ENCODE measurements at places on chromosomes 4 and X.

DNA sequence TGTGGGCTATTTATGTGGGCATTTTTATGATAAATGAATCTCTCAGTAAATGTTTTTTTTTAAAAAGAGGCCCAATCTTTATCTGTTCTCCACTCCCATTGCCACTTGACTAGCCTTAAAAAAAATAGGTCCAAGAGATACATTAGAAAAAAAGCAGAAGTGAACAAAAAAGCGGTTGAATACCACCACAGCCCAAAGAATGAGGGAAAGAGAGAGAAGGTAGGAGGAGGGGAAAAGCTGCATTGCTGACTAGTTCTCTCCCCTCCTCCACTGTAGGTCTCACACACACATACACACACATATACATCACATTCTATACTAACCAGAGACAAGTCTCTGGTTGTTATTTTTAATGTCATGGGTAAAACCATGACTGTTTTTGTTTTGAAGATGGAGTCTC is 95.8 kb upstream of the IL13RA1 start:
- no peak for DNase-seq

GRCh38 chr4:41399231-41399630 is 138.7 kb upstream of the LIMCH1 start:
- DNase-seq, result no peak

DNA sequence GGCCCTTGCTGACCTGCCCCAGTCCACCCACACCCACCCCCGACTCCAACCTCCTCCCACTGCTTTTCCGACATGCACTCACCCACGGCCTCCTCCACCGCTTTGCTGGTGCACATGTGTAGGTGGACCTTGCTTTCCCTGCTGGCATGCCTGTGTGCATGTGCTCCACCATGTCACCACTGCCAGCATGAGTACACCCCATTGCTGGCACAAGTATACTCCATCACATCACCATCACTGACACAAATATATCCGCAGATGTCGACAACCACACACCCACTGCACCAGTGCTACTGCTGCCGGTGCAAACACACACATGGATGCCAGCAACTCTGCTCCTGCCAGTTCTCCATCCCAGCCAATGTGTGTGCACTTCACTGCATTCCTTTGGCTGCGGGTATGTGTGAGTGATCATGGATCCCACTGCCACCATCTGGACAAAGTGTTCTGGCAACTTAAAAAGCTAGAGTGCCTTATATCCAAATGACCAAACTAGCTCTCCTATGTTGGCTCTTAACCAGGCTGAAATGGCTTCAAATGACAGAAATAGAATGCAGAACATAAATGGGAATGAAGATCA is 1072.3 kb downstream of the RAPGEF2 start:
- no peak for DNase-seq

GRCh38 chr4:19455850-19456602 is 795.7 kb upstream of the SLIT2 start:
- DNase-seq, result no peak

- DNase-seq, result peak; percentile 49
Measured at GRCh38 chrX:80812176-80812575, 2.5 kb upstream of the BRWD3 start.

DNA sequence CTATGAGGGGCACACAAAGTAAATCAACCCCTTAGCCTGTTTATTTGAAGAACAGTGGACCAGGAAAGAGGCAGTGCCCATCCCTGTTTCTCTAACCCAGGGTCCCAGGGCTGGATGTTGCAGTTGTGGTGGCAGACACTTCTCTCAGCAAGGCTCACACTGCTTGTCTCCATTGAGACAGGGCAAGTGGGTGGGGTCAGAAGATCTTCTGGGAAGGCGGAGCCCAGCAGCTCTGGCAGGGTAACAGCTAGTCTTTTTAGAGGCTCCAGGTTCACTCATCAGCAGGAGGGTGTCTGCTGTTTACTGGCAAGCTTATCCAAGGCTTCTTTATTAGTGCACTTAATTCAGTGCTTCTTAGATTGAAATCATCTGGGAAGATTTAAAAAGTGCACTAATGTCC is 659.8 kb upstream of the DIPK2B start:
- DNase-seq, result no peak

- DNase-seq, result no peak
Measured at GRCh38 chrX:72604112-72604511, 31.5 kb upstream of the HDAC8 start.

- no peak for DNase-seq
Measured at GRCh38 chr4:154368060-154368459, 123.5 kb downstream of the DCHS2 start.

DNA sequence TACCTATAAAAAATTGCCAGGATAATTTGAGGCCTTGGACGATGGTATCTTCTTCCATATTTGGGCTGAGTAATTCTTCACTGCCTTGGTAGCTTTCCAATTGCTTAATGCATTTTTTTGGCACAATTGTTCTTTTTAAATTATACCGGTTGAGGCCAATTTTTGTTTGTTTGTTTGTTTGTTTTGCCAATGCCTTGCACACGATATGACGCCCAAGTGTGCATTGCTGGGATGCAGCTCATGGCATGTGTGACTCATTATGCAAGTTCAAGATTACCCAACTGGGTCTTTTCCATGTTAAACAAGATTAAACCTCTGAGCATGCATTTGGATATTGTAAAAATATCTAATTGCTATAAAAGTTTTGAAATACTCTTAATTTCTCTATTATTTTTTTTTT is 71.1 kb upstream of the KCNIP4 start:
- no peak for DNase-seq

GRCh38 chrX:34770511-34770910 is 113.4 kb upstream of the TMEM47 start:
- DNase-seq, result no peak

DNA sequence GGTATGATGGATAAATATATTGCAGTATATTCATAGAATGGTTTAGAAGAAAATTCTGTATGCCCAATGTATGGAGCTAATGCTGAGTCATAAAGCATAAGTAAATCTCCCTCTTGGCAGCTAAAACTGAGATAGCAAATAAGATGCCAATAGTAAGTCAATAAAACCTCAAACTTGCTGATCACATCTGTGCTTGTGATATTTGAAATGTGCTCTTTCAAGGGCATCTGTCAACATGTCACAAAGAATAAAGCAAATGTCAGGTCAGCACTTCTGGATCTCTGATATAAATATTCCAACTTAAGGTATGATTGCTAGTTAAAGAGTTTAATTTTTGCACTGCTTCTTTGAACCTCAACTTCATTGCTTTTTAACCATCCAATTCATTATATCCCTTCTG is 262.3 kb upstream of the EMCN start:
- DNase-seq, result no peak

- no peak for DNase-seq
Measured at GRCh38 chrX:147174591-147174990, 360.0 kb upstream of the CXorf51A start.

DNA sequence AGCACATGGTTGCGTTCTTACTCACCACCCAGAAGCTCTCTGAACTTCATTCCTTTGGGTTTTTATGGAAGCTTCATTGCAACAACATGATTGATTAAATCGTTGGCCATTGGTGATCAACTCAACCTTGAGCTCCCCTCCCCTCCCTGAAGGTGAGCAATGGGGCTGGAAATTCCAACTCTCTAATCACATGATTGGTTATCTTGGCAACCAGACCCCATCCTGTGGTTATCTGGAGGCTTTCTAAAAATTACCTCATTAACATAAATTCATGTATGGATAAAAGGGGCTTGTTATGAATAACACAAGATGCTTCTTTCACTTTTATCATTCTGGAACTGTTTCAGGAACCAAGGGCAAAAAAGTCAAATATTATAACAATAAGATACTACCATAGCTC is 34.6 kb upstream of the NMU start:
- no peak for DNase-seq

DNA sequence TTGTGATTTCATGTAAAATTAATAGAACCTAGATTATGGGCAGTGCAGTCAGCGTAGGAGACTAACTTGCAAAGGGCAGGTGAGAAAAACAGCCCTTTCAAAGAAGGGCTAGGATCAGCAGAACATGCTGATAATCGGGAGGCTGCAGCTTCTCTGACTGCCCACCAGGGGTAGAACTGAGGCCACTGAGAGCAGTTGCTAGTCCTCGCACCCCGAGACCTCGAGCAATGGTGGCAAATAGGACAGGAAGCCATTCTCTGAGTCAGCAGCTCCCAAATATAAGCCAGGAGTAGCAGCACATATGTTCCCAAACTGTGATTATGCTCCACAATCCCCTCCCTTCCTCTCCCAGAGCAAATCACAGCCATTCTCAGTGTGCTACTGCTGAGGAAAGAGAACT is 186.5 kb downstream of the MSL3 start:
- no peak for DNase-seq

GRCh38 chrX:129932821-129933321 is 26.9 kb downstream of the UTP14A start:
- peak; percentile 48 for DNase-seq

DNA sequence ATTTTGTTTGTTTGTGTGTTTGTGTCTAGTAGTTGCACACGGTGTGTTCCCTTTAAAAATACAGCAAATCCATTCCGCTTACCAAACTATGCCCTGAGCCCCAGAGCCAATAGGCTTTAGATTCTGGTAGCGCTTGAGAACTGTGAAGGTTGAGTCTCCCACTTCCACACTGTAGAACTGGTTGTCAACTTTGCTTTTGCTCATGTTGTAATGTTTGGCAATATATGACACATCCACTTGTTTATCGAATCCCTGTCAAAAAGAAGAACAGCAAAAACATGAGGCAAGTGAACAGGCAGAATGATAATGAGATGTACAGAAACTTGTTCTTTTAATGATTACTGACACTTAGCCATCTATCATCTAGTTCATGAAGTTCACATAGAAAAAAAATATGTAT is 200.6 kb downstream of the MAPK10 start:
- DNase-seq, result no peak

DNA sequence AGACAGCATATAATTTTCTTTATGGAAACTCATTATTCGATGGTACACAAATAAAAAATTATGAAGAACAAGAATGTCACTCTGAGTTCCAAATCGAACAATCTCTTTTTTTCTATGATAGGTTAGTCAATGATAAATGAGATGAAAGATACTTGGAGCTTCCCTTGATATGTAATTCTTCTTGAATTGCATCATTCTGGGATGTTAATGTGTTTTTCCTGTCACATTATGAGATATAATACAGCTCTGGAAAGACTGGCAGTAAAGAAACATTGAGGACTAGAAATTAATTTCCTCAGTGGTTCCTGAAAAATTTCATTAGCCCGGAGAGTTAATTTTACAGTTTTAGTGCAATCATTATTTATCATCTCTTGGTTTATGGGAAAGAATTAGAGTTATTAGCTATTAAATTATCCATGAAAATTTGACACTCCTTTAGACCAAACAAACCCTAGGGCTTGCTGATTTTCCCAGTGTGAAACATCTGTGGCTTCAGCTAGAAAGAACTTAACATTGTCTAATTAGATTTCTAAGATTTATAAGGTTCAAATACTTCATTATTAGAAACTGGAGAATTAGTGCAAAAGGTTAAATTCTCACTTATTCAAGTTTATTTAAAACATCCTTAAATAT is 1546.6 kb upstream of the TENM3 start:
- no peak for DNase-seq

- no peak for DNase-seq
Measured at GRCh38 chr4:78218260-78218659, 161.1 kb downstream of the FRAS1 start.

DNA sequence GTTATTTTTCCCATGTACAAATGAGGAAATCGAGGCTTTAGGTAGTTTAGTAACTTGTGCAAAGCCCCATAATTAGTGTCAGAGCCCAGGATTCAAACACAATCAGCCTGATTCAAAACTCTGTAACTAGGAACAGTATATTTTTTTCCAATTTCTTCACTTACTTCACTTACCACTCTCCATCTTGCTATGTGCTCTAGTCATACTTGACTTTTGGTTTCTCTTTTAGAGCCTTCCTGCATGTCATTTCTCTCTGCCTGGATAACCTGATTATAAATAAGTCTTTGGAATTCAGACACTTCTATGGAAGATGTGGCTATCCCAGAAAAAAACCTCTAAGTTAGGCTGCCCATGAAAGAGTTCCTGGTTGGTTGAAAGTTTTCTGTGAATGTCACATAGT is 22.2 kb downstream of the SATL1 start:
- no peak for DNase-seq

DNA sequence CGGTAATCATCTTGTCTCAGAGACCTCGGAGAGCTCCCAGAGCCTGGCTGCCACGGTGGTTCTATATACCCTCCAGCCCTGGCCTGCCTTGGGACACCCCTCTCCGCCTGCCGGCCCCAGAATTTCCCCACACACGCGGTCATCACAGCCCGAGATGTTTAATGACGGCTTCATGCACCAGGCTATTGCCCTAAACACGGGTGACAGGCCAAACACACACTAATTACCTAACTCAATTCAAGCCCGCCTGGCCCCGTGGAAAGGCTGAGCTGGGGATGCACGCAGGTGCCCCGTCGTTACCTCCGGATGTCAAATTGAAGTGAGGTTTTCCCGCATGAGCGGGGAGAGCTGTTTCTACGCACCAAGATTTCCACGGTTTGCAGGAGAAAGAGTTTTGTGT is 72.9 kb upstream of the PPP2R3B start:
- no peak for DNase-seq

GRCh38 chr4:36624030-36624429 is 342.6 kb downstream of the DTHD1 start:
- no peak for DNase-seq

DNA sequence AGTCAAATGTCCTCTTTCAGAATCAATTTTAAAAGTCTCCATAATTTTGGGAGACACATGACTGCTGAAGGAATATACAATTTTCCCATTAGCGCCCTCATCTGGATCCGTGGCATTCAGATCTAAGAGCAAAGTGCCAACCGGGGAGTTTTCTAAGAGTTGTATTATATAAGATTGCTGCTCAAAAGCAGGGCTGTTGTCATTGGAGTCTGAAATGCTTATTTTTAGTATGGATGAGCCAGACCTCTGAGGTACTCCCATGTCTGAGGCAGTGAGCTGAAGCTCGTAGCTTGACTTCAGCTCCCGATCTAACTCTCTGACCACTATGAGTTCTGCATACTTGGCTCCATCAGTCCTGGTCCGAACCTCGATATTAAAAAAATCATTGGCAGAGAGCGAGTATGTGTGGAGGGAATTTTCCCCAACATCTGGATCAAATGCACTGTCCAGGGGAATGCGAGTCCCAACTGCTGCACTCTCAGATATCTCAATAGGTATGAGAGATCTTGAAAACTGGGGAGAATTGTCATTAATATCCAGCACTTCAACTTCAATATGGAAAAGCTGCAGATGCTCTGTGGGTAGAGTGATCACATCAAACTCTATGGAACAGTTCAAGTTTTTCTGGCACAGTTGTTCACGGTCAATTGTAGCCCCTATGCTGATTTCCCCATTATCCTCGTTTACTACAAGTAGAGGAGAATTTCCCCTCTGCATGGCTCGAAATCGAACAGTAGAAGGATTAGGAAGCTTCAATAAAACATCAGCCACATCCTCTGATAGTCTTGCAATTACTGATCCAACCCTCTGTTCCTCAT is 917 bp downstream of the PCDH18 start:
- DNase-seq, result no peak

DNA sequence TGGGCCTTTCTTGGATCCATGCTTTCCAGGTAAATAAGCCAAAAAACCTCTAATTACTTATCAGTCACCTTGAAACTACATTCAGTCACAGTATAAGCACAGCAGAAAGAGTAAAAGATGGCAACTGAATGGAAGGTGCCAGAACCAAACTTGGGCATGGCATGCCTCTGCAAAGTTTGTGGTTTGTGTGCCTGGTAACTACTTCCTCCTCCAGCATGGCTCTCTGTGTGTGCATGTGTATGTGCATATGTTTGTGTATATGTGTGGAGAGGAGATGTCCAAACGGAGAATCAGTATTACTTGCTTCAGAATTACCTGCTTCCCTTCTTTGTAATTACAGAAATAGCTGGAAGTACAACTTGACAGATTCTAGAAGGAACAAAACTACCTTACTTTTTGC is 67.5 kb downstream of the AGTR2 start:
- DNase-seq, result no peak
